Upper lobe of right lung (tissue), 1 donor: ENCODE measurements at places on chromosomes 5 and 9.

GRCh38 chr5:2727550-2727949 is 23.9 kb downstream of the IRX2 start:
- DNase-seq = no peak
- H3K4me3 ChIP-seq = no peak overlapping the region
- H3K27ac ChIP-seq = no peak overlapping the region

DNA sequence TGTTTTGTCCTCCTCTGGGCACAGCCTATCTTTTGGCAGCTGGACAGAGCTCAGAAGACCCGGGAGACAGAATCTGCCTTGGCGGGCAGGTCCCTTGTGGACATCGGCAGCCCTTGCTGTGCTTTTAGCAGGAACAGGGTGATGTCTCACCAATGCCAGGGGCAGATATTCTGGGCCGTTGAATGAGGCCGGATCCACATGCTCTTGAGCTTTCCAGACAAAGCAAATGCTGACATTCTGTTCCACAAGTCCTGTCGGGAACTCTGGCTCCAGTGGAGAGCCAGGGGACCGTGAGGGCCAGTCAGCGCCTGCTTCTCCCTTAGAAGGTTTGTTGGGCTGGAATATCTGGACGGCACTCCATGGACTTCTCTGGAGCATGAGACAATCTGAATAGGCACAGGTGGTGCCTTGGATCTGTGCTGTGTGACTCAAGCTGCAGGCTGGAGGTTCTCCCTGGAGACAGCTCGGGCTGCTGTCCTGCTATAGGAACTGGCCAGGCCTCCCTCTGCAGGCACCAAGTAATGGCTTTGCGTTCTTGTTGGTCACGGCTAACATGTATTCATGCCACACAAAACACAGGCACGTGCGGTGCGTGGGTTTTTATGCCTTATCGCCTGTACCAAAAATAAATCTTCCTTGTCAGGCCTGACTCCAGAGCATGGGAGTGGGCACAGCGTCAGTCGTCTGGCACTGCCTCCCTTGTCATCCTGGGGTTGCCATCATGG is 80.3 kb downstream of the GADD45G start:
- DNase-seq = no peak
- H3K27ac ChIP-seq = no peak overlapping the region
- H3K4me1 ChIP-seq = peaks cover 3% of the 10 kb centered on the region
- no peaks in the 10 kb centered on the region for H3K36me3 ChIP-seq
- no peak overlapping the region for H3K4me3 ChIP-seq

- peaks cover 8% of the 10 kb centered on the region for H3K27me3 ChIP-seq
- H3K4me3 ChIP-seq = no peak overlapping the region
- H3K36me3 ChIP-seq = no peaks in the 10 kb centered on the region
- no peak overlapping the region for H3K27ac ChIP-seq
- H3K4me1 ChIP-seq = no peaks in the 10 kb centered on the region
- peak; percentile 76 for DNase-seq
These were observed 56.8 kb upstream of the SMIM32 start for GRCh38 chr5:136249678-136250266.

DNA sequence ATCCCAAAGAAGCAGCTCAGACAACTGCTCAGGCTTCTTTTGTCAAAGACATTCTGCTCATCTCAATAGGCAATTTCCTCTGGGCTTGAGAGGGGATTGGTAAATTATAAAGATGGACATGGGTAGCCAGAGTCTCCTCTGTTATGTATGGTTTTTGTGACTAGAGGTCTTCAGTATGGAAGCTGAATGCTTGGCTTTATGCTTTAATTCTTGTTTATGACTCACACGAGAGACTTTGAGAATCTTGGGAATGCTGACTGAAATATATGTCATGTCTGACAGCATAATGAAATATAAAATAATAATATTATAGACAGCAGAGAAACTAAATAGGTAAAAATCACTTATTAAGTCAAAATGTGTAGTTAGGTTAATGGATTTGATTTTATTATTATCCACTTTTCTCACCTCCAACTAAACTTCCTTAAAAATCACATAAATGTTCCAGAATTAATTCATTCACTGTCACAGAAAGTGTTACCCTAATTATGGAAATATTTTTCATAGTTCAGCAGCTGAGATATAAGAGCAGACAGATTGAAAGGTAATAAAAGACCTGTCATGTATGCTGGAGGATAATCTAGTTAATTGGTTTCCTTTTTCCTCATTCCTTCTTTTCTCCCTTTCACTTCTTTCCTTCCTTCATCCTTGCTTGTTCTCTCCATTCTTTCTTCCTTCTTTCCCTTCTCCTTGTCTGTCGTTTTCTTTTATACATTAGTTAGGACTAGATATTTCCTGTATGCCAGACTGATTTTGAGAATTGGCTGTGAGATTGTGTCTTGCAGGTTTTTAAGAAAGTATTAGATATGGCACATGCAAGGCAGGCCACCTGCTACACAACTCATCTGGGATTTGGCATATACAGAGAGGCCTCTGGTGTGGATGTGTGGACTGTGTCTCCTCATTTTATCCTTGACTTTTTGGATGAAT is 1866.1 kb upstream of the NUDT12 start:
- DNase-seq = no peak
- no peaks in the 10 kb centered on the region for H3K4me1 ChIP-seq
- H3K27me3 ChIP-seq = no peaks in the 10 kb centered on the region
- no peak overlapping the region for H3K4me3 ChIP-seq

DNA sequence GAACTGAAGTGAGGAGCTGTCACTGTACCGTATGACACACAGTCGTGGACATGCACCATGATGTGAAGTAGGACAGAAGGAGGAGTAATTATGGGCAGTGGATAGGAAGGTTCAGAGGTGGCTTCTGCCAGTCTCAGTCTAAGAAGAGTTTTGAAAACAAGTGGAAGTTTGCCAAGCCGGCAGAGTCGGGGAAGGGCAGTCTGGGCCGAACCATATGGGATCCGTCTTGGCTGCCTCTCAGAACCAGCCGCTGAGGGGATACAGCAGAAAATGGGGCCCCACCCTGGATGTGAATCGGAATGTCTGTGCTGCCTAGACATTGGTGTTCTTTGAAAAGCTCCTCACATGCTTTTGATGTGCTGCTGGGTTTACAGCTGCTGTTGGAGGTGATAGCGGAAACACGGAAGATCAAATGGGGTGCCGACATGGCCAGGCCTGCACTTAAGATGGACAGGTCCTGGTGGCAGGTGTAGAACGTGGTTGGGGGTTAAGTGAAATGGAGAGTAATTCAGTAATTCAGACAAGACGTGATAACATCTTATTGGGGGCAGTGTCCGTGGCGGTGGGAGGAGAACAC is 11.2 kb downstream of the SNX18 start:
- no peaks in the 10 kb centered on the region for H3K27me3 ChIP-seq
- H3K4me1 ChIP-seq = peaks cover 63% of the 10 kb centered on the region
- no peak overlapping the region for H3K4me3 ChIP-seq
- no peak overlapping the region for H3K27ac ChIP-seq
- no peaks in the 10 kb centered on the region for H3K36me3 ChIP-seq

DNA sequence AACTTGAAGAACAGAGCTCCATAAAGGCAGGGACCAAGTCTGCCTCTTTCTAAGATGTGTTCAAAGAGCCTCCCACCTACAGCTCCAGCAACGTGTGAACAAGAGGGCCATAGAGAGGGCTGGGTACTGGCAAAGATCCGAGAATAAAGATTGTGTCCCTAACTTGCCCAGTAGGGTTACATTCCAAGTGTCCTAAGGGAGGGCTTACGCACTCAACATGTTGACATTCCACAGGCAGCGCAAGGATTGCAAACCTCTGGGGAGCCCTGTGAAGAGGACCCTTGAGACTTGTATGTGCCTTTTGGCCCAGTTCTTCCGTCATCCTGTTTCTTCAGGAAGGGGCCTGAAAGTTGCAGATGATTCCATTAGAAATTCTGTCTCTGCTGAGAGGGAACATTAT is 48.2 kb upstream of the ENTREP1 start:
- no peaks in the 10 kb centered on the region for H3K4me1 ChIP-seq
- H3K4me3 ChIP-seq = no peak overlapping the region
- H3K36me3 ChIP-seq = no peaks in the 10 kb centered on the region
- H3K27ac ChIP-seq = no peak overlapping the region
- no peaks in the 10 kb centered on the region for H3K27me3 ChIP-seq
- peak; percentile 66 for DNase-seq

DNA sequence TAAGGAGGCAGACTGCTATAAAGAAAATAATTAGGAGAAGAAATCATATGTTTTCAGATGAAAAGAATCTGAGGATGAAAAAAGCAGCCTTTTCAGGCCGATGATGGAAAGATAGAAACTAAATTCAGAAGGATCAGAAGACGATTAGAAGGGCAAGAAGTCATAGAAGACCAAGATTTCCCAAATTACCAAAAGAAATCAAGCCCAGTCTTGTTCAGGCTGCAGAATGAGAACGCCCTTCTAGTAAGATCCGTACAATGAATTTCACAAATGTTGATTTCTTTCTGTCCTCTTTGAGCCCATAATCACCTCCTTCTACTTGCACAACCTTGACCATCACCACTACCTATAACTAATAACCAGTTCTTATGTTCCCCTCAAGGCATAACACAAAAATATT is 114.6 kb upstream of the CCDC152 start:
- no peaks in the 10 kb centered on the region for H3K36me3 ChIP-seq
- no peaks in the 10 kb centered on the region for H3K4me1 ChIP-seq
- H3K27me3 ChIP-seq = no peaks in the 10 kb centered on the region
- no peak for DNase-seq
- no peak overlapping the region for H3K4me3 ChIP-seq

- DNase-seq = peak; percentile 27
- H3K36me3 ChIP-seq = no peaks in the 10 kb centered on the region
These were observed 86.8 kb downstream of the GTF3C4 start for GRCh38 chr9:132757016-132757415.

- no peaks in the 10 kb centered on the region for H3K27me3 ChIP-seq
- no peak overlapping the region for H3K27ac ChIP-seq
- H3K4me3 ChIP-seq = no peak overlapping the region
- no peaks in the 10 kb centered on the region for H3K4me1 ChIP-seq
These were observed 74.8 kb upstream of the TMEM171 start for GRCh38 chr5:73045623-73046022.

DNA sequence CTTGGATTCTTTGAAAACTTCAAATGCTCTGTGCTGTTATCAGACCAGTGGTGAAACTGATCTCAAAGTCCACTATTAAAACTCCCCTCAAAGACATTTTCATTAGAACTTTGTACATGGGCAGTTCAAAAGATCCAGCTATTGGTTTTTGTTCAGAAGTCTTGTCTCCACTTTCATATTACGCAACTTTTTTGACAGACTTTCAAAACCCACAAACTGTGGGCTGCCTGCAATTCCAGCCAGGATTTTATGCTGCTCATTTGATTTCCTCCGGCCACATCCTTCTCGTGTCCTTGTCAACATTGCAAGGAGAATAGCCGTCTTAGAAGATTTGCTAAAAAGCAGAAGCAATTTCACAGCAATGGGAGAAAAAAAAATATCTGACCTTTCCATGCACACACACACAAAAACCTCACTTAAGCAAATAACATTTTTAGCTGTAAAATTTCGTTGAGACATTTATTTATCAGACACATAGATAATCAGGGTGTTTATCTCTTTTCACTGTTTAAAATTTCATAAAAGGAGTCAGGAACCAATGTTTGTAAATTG is 1990.5 kb downstream of the MAT2B start:
- H3K27me3 ChIP-seq = no peaks in the 10 kb centered on the region
- no peaks in the 10 kb centered on the region for H3K36me3 ChIP-seq
- no peak overlapping the region for H3K27ac ChIP-seq
- H3K4me1 ChIP-seq = no peaks in the 10 kb centered on the region

DNA sequence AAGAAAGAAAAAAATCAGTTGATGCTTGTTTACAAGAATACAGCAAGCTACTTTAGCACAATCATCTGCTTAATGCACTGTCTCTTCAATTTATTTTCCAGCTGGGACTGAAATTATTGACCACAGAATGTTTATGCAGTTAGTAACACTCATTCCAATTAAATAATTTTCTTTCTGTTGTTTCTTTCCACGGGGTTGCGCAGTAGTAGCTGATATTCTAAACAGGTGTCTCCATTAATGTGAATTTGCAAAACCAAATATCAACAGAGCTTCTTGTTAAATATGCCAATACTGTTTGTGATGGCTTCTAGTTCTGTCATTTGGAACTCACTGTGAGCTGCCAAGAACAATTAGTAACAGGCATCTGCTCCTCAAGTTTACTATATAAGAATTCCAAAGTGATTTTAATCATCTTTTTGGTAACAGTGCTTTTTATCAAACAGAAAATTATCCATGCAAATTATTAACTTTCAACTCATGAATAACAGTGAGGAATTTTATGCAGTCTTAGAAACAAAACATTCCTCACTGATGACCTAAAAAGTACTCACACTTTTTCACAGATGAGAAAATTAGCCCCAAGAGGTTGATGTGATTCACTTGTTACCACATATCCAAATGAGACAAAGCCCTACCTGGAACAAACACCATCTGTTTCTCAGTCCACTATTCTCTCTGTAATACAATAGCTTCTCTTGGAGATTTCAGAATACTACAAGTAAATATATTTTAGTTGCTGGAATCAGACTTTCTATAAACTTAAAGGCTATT is 567.6 kb upstream of the RGMB start:
- H3K4me1 ChIP-seq = no peaks in the 10 kb centered on the region
- DNase-seq = no peak
- H3K27me3 ChIP-seq = no peaks in the 10 kb centered on the region
- H3K27ac ChIP-seq = no peak overlapping the region
- no peak overlapping the region for H3K4me3 ChIP-seq

GRCh38 chr5:41834506-41834905 is 35.7 kb downstream of the OXCT1 start:
- no peaks in the 10 kb centered on the region for H3K4me1 ChIP-seq
- no peak overlapping the region for H3K27ac ChIP-seq
- no peak for DNase-seq
- H3K4me3 ChIP-seq = no peak overlapping the region
- H3K36me3 ChIP-seq = peaks cover 16% of the 10 kb centered on the region

GRCh38 chr5:90809311-90810056 is 250.9 kb downstream of the ADGRV1 start:
- H3K27me3 ChIP-seq = no peaks in the 10 kb centered on the region
- no peak overlapping the region for H3K4me3 ChIP-seq
- DNase-seq = no peak
- no peak overlapping the region for H3K27ac ChIP-seq

DNA sequence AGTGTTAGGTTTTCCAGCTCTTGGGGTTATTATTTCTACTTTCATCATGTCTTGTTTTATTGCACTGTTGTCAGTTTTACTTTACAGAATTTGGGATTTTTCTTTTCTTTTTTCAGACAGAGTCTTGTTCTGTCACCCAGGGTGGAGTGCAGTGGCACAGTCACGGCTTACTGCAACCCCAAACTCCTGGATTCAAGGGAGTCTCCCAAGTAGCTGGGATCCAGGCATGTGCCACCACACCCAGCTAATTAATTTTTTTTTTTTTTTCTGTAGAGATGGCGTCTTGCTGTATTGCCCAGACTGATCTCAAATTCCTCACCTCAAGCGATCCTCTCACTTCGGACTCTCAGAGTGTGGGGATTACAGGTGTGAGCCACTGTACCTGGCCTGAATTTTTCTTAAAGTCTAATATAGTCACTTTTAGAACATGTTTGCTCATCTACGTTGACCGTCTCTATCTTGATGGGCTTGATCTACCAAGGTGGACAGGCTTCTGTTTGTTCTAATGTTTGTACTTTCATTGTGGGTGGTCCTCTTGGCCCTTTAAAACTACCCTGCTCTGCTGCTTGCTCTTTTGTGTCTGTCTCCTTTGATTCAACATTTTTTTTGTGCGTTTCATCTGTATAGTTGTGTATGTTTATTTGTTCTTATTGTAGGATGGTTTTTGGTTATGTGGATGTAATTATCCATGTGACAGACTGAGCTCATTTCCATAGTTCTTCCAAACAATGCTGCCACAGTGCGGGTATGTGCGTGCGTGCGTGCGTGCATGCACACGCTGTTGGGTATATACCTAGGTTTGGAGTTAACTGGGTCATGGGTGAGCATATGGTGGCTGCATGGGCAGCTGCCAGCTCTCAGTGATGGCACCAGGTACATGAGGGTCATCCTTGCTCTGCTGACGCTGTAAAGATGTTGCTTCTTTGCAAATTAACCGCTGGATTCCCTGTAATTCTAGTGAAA is 18.1 kb downstream of the PRRC2B start:
- no peaks in the 10 kb centered on the region for H3K27me3 ChIP-seq
- no peak for DNase-seq
- peaks cover 56% of the 10 kb centered on the region for H3K4me1 ChIP-seq
- no peak overlapping the region for H3K27ac ChIP-seq
